ENCODE measurements at places on chromosomes 12 and 14.

GRCh38 chr14:28758253-28758884, 8.2 kb upstream of the FOXG1 start:
- DNase-seq: no peak

DNA sequence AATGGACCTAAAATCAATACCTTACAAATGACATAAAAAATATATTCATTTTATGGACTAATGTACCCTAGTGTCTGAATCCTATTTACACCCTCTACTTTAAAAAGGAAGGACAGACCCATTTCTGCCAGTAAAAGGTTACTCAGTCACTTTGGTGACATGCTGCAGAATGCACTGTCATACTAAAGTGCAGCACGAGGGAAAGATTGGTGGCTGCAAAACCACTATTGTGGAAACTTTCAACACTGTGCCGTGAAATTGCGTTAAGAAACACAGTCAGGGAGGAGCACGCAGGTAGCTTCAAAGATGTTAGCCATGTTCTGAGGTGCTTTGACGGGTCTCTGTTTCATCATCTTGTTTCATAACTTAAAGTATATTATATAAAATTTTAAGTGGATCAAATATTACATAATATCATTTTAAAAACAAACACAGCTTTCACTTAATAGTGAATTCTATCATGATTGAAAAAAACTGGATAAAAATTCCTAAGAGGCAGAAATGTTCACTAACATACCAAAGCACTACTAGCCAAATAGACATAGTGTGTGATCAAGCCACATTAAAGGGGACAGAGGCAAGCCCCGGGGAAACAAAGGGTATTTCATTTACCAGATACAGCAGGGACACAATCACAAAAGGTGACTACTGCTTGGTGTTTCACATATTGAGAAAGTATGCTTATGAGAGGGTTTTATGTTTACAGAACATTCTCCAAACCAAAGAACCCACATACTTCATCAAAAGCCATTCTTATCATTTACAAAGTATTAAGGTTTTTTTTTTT, 330.8 kb upstream of the SOX5 start:
- no peak for DNase-seq

- DNase-seq: peak; percentile 11
These were observed at the start of gene PRKCH for GRCh38 chr14:61321385-61322010. PRKCH (plus strand) TSS chr14:61321579; CDS start chr14:61322102, 523 bp downstream.

GRCh38 chr14:38145142-38145541, 62.6 kb upstream of the SSTR1 start:
- DNase-seq: no peak

GRCh38 chr12:95286713-95287112, 69.1 kb downstream of the VEZT start:
- no peak for DNase-seq

DNA sequence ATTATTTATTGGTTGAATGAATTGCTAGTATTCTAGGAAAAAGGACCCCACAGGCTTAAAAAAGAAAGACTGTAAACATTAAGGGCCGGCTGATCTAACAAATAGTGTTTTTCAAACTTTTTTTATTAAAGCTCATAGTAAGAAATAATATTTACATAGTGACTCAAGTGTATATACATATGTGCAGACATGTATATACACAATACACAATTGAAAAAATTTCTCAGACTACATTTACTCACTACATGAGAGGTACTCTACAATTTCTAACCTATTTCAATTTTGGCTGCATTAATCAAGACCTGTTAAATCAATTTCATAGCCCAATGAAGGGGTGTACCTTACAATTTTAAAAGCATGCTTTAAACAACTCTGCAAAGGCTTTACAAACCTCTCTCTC, 17.5 kb downstream of the KCNH5 start:
- DNase-seq: no peak

DNA sequence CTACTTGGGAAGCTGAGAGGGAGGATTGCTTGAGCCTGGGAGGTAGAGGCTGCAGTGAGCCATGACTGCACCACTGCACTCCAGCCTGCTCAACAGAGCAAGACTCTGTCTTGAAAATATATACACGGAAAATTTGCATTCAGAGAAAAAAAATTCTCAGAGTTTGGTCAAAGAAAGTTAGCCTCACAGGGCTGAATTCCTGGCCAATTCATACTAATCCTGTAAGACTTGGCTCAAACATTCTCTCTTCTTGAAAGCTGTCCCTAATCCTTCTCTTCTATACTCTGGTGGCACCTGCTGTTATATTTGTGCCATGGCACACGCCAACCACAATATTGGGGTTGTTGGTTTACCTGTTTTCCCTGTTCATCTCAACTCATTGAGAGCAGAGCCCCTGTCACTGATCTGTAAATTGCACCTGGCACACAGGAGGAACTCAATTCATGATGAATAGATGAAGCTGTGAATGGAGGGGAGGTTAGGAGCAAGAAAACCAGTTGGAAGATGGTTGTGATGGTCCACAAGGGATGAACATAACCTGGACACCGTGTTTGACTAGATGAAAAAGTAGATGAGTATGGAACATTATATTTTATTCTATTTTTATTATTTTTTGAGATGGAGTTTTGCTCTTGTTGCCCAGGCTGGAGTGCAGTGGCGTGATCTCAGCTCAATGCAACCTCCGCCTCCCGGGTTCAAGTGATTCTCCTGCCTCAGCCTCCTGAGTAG, 36.8 kb upstream of the SPTSSA start:
- peak; percentile 53 for DNase-seq

GRCh38 chr12:108297895-108298760, 41.0 kb downstream of the CMKLR1 start:
- DNase-seq: no peak

DNA sequence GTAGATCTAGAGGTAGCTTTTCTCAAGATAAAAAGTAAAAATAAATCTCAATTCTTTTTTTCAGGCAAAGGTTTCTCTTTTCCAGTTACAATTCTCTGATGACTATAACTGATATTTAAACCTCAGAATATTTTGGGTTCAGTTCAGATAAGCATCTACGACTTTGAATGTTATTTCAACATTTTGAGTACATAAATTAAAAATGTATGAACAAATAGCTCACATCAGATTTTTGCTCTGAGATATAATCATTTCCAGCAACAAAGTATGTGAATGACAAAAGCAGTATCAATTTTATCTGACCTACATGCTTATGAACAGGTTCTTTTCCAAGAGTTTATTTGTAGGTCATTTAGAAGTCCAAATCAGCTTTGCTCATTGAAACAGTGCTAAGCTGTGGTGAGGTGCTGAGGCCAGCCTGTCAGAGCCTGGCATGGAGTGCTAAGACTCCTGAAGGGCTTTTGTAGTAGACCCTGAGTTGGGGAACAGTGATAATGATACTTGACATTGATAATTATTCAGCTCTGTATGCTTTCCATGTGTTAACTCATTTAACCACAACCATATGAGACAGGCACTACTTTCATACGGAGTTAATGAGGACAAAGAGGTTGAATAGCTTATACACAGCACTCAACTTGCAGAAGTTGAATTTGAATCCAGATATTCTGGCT, 205.0 kb upstream of the DCN start:
- no peak for DNase-seq

DNA sequence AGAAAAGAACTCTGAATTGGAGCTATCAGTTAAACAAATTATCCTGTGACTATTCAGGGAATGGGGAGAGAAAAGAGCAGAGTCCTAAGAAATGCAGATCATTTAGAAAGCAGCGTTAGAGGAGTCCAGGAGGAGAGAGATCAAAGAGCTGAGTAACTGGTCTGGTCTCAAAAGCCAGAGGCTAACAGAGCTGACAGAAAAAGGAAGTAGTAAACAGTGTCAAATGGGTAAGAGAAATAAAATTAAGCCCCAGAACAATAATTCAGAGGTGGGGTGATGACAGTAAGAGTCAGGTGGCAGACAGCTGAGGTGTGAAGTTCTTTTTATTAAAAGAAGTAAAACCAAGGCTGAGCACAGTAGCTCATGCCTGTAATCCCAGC, 19.3 kb downstream of the GXYLT1 start:
- DNase-seq: no peak

- DNase-seq: no peak
These were observed 162.7 kb upstream of the PWP1 start for GRCh38 chr12:107522692-107523477.

- DNase-seq: no peak
These were observed 594 bp downstream of the TAMALIN start for GRCh38 chr12:52007158-52007921.
